ENCODE measurements at places on chromosomes 2 and 18.

- no peak for DNase-seq
These were observed 9.4 kb downstream of the REV1 start for GRCh38 chr2:99480390-99480789.

GRCh38 chr2:156470975-156471583 lies 34.9 kb downstream of the GPD2 start:
- no peak for DNase-seq

DNA sequence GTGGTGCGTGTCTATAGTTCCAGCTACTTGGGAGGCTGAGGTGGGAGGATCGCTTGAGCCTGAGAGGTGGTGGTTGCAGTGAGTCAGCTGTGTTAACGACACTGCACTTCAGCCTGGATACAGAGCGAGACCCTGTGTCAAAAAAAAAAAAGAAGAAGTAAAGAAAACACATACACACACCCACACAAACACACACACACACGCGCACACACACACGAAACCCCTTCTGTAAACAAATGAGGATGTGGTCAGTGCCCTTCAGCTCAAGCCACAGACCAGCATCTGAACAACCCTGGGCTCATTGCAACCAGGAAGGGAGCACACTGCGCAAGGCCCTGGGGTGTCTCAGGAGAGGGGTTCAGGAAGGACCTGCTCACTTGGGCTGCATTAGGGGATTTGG lies 47.9 kb upstream of the KCNF1 start:
- DNase-seq: no peak

GRCh38 chr2:18664421-18664820 lies 75.1 kb upstream of the NT5C1B start:
- no peak for DNase-seq

GRCh38 chr2:212730994-212731393 lies 192.4 kb upstream of the ERBB4 start:
- no peak for DNase-seq

- DNase-seq: no peak
These were observed 55.2 kb downstream of the STK39 start for GRCh38 chr2:168191955-168192785.

DNA sequence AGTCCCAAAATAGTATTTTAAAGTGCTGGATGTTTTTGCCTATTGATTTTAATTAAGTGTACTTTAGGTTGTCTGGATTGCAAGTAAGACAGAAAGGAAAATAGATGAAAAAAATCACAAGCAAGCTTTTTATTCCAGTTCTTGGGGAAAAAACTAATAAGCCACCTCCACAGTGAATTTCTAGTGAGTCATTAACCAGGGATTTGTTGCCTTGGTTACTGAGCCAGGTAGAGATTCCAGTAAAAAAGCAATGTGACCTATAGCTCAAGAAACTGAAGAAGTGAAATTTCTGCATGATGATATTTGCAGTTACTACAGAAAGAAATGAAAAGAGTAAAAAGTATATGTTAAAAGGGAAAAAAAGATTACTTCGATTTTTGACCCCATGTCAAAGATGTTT lies 160.6 kb downstream of the METTL4 start:
- DNase-seq: no peak

DNA sequence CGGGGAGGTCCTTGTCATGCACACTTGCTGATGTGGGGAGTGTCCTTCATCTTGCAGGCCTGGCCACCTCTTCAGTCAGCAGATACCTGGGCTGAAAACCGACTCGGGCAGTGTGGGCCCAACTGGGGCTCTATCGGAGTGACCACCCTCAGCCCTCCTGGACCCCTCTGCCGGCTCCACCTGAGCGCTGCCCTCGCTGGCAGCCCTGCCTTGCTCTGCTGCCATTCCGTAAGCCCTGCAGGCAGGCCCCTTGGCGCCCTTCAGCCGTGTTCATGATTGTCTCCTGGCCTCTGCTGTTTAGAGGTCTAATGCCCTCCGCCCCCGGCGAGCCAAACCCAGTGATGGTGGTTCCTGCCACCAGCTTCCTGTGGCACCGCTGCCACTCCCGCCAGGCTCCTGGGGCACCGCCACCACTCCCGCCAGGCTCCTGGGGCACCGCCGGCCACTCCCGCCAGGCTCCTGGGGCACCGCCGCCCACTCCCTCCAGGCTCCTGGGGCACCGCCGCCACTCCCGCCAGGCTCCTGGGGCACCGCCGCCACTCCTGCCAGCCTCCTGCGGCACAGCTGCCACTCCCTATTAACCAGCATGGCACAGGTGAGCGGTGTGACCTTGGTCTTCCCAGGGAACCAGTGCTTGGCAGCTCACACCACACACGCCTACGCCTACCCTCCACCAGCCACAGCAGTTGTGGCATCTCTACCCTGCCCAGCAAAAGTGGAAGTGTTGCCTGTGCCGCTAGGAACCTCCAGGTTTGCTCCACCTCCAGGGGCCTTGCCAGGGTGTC lies 15.9 kb downstream of the CAPN10 start:
- DNase-seq: no peak

GRCh38 chr2:23286758-23287704 lies 97.9 kb upstream of the KLHL29 start:
- DNase-seq: no peak

DNA sequence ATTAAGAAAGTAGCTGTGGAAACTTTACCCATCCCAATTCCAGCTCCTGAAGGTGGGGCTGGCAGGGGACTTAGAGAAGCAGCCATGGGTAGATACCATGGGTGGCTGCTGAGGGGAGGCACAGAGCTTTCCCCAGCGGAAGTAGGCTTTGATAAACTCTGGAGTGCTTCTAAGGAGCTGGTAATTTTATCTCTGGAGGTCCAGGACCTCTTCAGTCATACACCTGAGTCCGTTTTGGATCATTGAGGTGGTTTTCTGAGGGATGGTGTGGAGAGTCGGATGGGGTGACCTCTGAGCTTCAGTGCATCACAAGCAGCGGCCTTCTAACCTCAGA lies 36.7 kb upstream of the BMP10 start:
- DNase-seq: no peak

DNA sequence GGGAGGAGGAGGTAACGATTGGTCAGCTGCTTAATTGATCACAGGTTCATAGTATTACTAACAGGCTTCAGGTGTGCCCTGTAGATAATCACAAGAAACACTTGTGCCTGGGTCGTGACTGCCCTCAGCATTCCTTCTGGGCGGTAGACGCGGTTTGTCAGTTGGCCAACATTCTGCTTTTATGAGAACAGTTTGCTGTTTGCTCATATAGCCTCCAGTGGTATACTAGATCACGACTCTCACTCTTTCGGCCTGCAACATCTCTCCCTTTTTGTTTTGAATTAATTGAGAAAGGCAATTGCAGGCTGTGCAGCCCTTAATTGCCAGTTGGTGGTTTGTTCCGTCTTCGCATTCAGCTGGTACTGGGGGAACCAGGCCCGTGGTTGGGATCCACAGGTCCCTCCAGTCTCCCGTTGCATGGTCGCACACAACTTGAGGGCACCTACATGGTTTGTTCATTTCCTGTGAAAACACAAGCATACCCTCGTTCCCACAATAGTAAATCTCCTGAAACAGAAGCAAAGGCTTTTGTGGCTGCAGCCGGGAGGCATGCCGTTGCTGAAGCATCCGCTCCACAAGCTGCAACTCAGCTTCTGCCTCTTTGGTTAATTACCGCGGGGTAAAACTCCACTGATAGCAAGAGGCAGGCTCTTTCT lies 30.3 kb upstream of the GPR17 start:
- DNase-seq: no peak

GRCh38 chr18:56326336-56327072 lies 311.9 kb downstream of the TXNL1 start:
- no peak for DNase-seq

- no peak for DNase-seq
These were observed 637.1 kb upstream of the CHAC2 start for GRCh38 chr2:53130441-53130943.

GRCh38 chr2:211751848-211752247 lies 786.8 kb downstream of the ERBB4 start:
- no peak for DNase-seq

- DNase-seq: no peak
These were observed 17.9 kb upstream of the IL18R1 start for GRCh38 chr2:102337481-102338386.

- DNase-seq: no peak
These were observed 1.2 kb downstream of the STK17B start for GRCh38 chr2:196170213-196170605.

DNA sequence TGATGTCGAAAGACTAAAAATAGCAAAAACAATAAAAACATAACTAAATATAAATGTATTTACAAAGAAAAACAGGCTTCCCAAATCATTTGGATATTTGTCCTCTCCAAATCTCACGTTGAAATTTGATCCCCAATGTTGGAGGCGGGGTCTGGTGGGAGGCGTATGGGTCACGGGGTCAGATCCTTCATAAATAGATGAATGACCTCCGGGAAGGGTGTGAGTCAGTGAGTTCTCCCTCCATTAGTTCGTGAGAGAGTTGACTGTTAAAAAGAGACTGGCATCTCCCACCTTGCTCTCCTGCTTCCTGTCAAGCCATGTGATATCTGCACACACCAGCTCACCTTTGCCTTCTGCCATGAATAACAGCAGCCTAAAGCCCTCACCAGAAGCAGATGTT lies 703.0 kb downstream of the TMEM182 start:
- DNase-seq: no peak

DNA sequence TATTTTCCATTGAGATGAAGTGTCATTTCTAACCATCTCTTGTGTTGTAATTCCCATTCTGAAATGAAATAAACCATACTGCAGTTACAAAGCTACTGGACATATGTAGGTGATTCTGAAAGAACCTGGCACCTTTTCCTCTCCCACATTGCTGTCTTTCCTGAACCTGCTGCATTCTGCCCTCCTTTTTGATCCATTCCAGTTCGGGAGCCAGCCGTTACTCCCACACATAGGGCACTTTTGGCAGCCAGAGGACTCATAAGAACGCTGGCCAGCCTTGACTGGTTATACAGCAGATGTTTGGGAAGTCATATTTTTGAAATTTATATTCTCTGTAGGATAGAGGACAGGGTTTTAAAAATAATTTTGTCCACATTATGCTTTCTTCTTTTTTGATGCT lies 369.8 kb upstream of the CDH7 start:
- no peak for DNase-seq

DNA sequence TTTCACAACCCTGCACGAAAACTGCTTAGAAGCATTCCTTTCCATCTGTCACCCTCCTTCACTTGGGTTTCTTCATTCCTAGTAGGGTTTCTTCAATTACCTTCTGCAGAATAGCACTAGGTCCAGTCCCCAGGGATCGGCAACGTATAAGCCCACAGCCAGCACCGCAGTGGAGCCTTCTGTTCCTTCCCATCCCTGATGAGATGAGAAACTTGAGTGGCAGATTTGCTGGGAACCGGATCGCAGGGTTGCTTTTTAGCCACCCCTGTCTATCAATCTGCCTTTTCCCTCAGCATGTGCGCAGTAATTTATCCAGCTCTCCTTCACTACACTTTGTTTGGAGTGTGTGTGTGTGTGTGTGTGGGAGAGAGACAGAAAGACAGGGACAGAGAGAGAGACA lies 94.2 kb downstream of the CD8B2 start:
- DNase-seq: no peak

DNA sequence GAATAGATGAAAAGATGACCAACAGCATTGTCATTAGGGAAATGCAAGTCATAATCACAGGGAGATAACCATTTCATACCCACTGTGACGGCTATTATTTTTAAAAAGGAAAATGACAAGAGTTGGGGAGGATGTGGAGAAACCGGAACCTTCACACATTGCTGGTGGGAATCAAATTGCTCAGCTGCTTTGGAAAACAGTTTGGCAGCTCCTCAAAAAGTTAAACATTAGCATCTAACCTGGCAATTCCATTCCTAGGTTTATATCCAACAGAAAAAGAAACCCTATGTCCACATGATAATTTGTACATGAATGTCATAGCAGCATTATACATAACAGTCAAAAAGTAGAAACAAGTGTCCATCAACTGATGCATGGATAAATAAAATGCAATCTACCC lies 58.2 kb downstream of the KCNG3 start:
- DNase-seq: no peak

- DNase-seq: no peak
These were observed 87.4 kb upstream of the RBMS1 start for GRCh38 chr2:160581035-160581434.

- no peak for DNase-seq
These were observed 737.2 kb upstream of the HS6ST1 start for GRCh38 chr2:129055824-129056223.

All from neuronal stem cell (in vitro differentiated cells).